ENCODE measurements at places on chromosomes 16 and 17. TPM values are rescaled to one million over a fixed set of nuclear protein-coding genes. Genes with fewer than 3 reads are reported as not detected.

The CYGB gene
- not detected for total RNA-seq

The ABCA9 gene
- total RNA-seq = not detected

The TOM1L1 gene
- 1.2 TPM for total RNA-seq

The RGS9 gene
- 16.3 TPM for total RNA-seq

DNA sequence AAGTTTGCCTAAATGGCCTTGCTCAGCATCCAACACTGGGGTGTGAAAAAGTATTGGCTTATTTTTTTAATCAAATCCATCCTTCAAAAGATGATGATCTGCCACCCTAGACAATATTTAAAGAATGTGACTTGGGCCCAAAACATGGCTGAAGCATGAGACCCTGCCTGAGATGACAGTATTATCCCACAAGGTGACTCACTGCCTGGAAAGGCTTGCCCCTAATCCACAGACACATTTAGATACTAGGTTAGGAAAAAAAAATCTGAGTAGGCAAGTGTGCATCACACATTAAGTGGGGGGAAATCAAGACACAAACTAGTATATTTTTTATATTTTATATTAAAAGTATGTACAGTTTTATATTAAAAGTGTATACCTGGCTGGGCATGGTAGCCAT lies 38.4 kb downstream of the TOM1L2 start:
- peaks cover 2% of the 10 kb centered on the region for H3K27me3 ChIP-seq
- H3K27ac ChIP-seq = no peak overlapping the region
- DNase-seq = no peak
- no peak overlapping the region for H3K4me3 ChIP-seq
- no peaks in the 10 kb centered on the region for H3K36me3 ChIP-seq

DNA sequence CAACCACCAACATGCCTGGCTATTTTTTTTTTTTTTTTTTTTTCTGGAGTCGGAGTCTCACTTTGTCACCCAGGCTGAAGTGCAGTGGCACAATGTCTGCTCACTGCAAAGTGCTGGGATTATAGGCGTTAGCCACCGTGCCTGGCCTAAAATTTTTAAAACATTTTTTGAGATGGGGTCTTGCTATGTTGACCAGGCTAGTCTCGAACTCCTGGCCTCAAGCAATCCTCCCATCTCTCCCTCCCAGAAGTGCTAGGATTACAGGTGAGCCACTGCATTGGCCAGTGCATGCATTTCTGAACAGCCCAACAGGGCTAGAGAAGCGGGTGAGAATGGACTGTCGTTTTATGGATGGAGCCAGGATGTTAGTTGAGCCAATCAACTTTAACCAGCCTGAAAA lies 72.4 kb downstream of the ERCC4 start:
- no peak overlapping the region for H3K4me3 ChIP-seq
- DNase-seq = no peak
- H3K36me3 ChIP-seq = no peaks in the 10 kb centered on the region

DNA sequence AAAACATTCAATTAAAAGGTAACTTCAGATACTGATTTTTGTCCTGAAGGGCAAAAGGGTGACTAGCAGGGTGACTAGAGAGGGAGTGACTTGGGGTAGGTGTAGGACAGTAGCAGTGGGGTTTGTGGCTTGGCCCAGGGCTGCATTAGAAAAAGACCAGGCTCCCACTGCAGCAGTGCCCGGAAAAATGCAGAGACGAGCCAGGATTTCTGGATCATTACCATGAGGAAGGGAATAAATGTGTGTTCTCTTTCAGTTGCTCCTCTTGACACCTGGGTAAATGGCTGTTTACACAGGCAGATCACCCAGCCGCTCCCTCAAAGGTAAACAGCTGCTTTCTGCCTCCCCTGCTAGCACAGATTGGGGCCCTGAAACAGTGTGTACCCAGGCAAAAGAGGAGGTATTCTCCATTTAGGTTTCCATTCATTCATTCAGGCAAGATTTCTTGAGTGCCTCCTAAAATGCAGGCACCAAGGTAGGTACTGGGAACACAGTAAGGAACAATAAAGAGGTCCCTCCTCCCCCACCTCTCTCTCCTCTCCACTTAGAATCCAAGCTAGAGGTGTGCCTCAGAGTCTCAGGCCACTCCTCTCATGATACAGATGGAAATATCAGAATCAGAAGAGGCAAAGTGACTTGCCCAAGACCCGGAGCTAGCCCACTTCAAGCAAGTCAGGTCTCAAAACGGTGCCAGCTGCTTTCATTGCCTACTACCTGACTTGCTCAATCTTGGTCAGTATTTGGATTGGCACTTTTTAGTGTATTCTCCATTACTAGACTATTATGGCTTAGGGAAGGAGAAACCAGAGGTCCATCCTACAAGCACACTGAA lies 15.2 kb upstream of the TOX3 start:
- H3K36me3 ChIP-seq = no peaks in the 10 kb centered on the region
- H3K27me3 ChIP-seq = no peaks in the 10 kb centered on the region
- H3K4me3 ChIP-seq = no peak overlapping the region
- no peak overlapping the region for H3K27ac ChIP-seq
- no peak for DNase-seq

The KRT15 gene
- not detected for total RNA-seq

The EIF3CL gene
- total RNA-seq = 169 TPM

The MMP25 gene
- 7.7 TPM for total RNA-seq

- H3K4me1 ChIP-seq = peaks cover 15% of the 10 kb centered on the region
- H3K4me3 ChIP-seq = no peak overlapping the region
- DNase-seq = no peak
Observed at GRCh38 chr17:39236981-39237441, 11.3 kb upstream of the STAC2 start.

DNA sequence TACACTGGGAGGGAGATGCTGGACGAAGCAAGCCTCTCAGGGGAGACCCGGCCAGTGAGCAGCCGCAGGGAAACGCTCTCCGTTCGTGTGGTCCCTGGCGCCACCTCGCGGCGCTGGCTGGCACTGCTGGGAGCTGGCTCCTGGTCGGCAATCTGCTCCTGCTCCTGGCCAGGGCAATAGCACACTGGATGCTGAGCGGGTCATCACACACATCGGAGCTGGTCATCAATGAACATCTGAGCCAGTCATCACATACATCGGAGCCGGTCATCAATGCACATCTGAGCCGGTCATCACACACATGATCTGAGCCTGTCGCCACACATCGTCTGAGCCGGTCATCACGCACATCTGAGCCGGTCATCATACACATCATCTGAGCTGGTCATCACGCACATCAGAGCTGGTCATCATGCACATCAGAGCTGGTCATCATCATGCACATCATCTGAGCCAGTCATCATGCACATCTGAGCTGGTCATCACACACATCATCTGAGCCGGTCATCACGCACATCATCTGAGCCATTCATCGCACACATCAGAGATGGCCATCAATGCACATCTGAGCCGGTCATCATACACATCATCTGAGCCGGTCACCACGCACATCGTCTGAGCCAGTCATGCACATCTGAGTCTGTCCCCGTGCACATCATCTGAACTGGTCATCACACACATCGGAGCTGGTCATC lies 217.3 kb downstream of the RBFOX3 start:
- no peaks in the 10 kb centered on the region for H3K36me3 ChIP-seq
- no peaks in the 10 kb centered on the region for H3K4me1 ChIP-seq
- H3K4me3 ChIP-seq = no peak overlapping the region
- peak; percentile 52 for DNase-seq
- peaks cover 17% of the 10 kb centered on the region for H3K27me3 ChIP-seq

- H3K4me1 ChIP-seq = peaks cover 62% of the 10 kb centered on the region
- DNase-seq = no peak
- no peaks in the 10 kb centered on the region for H3K27me3 ChIP-seq
- peaks cover 59% of the 10 kb centered on the region for H3K36me3 ChIP-seq
- H3K4me3 ChIP-seq = peak overlapping the region; percentile 93
Observed at GRCh38 chr16:10937068-10937859, 5.0 kb downstream of the DEXI start.

The TXNL4B gene
- total RNA-seq = 17.1 TPM

DNA sequence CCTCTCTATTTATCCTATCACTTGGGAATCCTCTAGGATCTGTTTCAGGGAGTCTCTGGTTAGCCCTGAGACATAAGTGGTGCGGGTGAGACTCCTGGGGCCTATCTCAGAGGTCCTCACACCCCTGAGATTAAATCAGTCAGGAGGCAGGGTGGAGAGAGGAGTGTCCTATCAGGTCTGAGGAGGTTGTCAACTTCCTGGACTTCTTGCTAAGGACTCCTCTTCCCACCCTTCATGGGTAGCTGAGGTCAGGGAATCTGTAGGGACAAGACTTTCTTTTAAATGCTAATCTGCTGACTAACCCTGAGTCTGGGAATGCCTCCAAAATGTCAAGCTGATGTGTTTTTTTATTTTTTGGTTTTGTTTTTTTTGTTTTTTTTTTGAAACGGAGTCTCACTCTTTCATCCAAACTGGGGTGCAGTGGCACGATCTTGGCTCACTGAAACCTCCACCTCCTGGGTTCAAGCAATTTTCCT lies 6.6 kb upstream of the ARMC5 start:
- no peak for DNase-seq
- no peak overlapping the region for H3K4me3 ChIP-seq
- H3K4me1 ChIP-seq = peaks cover 27% of the 10 kb centered on the region
- H3K27ac ChIP-seq = no peak overlapping the region
- no peaks in the 10 kb centered on the region for H3K27me3 ChIP-seq

- no peaks in the 10 kb centered on the region for H3K27me3 ChIP-seq
- DNase-seq = no peak
- no peak overlapping the region for H3K27ac ChIP-seq
- H3K4me1 ChIP-seq = peaks cover 18% of the 10 kb centered on the region
- no peak overlapping the region for H3K4me3 ChIP-seq
Observed at GRCh38 chr17:64152428-64153125, 22.6 kb upstream of the ERN1 start.

The TEKT1 gene
- total RNA-seq = not detected

DNA sequence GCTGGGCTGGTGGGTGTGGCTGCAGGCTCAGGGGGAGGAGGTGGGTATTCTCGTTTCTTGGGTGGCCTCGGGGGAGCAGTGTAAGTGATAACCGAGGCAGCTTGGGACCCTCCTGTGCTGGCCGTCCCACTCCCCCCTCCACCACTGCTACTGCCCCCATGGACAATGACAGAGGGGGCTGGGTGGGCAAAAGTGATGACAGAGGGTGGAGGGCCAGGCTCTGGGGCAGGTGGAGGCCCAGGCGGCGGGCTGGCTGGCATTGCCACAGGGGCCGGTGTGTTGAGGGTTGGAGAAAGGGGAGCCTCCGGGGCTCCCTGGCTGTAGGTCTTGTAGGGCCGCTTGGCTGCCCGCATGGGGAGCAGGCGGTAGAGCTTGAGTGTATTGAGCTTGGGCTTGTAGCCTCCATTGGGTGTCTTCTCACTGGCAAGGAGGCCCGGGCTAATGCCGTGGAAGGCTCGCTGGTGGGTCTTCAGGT lies 16.0 kb downstream of the ZBTB4 start:
- H3K36me3 ChIP-seq = peaks cover 24% of the 10 kb centered on the region
- no peak overlapping the region for H3K4me3 ChIP-seq
- no peak overlapping the region for H3K27ac ChIP-seq
- H3K4me1 ChIP-seq = no peaks in the 10 kb centered on the region
- H3K27me3 ChIP-seq = no peaks in the 10 kb centered on the region
- no peak for DNase-seq

The GAST gene
- total RNA-seq = not detected

The OR1A1 gene
- not detected for total RNA-seq

GRCh38 chr16:19907161-19907992 lies 22.7 kb upstream of the GPRC5B start:
- peaks cover 7% of the 10 kb centered on the region for H3K4me1 ChIP-seq
- no peak overlapping the region for H3K27ac ChIP-seq
- H3K4me3 ChIP-seq = no peak overlapping the region
- no peaks in the 10 kb centered on the region for H3K36me3 ChIP-seq

DNA sequence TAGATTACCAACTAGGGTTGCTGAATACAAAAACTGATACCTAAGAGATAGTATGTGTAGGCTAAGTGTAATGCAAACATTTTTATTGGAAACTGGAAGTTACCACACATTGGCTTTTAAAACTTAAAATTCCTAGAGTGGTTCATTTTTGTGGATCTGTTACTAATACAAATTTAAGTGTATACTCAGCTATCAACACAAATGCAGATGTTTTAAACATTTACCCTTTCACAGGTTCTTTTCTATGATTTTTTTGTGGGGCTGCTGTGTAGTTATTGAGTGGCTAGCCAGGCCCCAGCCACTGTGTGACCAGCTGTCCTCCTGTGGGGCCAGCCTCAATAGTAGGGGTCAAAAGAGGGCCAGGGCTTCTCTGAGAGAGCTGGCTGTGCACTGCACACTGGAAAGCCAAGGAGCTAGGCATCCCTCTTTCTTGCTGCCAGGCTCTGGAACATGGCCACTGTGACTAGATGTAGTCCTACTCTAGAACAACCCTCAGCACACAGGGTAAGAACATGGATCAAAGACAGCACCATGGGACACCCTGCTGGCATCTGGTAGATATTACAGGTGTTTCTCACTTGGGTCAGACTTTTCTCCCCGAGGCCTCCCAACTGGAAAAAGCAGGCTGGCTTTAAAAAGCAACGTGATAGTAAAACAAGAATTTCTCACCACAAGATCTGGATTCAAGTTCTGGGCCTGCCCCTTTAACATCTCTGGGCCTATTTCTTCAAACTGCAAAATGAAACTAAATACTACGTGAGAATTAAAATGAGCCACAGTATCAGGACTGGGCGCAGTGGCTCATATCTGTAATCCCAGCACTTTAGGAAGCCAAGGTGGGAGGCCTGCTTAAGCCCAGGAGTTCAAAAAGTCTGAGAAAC lies 7.3 kb upstream of the VEZF1 start:
- H3K4me1 ChIP-seq = peaks cover 47% of the 10 kb centered on the region

The SLC2A4 gene
- 0.14 TPM for total RNA-seq

DNA sequence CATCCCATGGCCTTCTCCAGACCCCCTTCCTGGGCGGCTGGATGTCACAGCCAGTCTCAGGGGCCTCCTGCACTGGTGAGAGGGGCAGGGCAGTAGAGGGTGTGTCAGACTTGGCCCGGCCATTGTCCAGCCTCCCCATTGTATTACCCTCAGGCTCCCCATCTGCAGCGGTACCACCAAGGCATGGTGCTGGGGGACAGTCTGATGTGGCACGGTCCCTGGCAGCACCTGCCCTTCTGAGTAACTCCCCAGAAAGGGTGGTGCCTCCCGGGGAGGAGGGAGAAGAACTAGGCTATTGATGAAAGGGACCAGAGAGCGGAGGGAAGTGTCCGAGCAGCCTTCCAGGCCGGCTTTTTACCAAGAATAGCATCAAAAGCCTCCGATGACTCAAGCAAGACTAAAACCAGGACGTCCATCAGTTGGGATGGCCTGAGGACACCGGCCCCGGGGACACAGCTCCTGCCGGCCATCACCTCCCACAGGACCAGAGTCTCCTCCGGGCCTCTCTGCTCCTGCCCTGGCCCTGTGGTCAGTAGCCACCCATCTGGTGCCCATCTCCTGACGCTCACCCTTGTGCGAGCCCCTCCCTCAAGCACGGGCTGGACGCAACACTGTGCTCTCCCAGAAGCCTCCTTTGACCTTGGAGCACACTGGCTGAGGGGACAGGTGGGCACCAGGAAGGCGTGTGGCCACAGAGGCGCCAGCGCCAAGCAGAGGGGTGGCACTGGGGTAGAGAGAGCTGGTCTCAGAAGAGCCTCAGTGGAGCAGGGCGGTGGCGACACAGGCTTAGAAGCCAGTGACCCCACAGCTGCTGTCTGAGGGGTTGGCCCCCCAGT lies 5.8 kb upstream of the CPNE7 start:
- peaks cover 9% of the 10 kb centered on the region for H3K27me3 ChIP-seq
- H3K4me1 ChIP-seq = peaks cover 14% of the 10 kb centered on the region
- H3K36me3 ChIP-seq = peaks cover 14% of the 10 kb centered on the region
- no peak overlapping the region for H3K27ac ChIP-seq
- H3K4me3 ChIP-seq = no peak overlapping the region
- DNase-seq = no peak

The B9D1 gene
- total RNA-seq = 6.7 TPM

- no peak overlapping the region for H3K27ac ChIP-seq
- DNase-seq = no peak
- H3K4me3 ChIP-seq = no peak overlapping the region
- H3K36me3 ChIP-seq = peaks cover 59% of the 10 kb centered on the region
Observed at GRCh38 chr16:1641261-1641660, 29.1 kb downstream of the CRAMP1 start.

Data from activated T-helper 2 cell treated with anti-CD3 and anti-CD28 coated beads, Interferon-gamma antibody, Interleukin-2, Interleukin-4, amounts not matched to agents 10 μg/mL and 5 μg/mL and 100 μg/mL, durations not matched to agents 14 hours and 24 hours and 36 hours (primary cell).